Kidney tubule cell (primary cell): ENCODE measurements at places on chromosomes 12 and 14.

GRCh38 chr12:122891661-122892525 is 4.0 kb downstream of the VPS37B start:
- peak; percentile 42 for DNase-seq

GRCh38 chr12:95653771-95654546 is 102.7 kb upstream of the USP44 start:
- peak; percentile 68 for DNase-seq

- DNase-seq: no peak
Measured at GRCh38 chr14:102277874-102278630, 26.9 kb downstream of the MOK start.

- no peak for DNase-seq
Measured at GRCh38 chr12:63155375-63155774, 4.4 kb upstream of the AVPR1A start.

GRCh38 chr12:38689195-38689594 is 216.2 kb downstream of the CPNE8 start:
- no peak for DNase-seq

DNA sequence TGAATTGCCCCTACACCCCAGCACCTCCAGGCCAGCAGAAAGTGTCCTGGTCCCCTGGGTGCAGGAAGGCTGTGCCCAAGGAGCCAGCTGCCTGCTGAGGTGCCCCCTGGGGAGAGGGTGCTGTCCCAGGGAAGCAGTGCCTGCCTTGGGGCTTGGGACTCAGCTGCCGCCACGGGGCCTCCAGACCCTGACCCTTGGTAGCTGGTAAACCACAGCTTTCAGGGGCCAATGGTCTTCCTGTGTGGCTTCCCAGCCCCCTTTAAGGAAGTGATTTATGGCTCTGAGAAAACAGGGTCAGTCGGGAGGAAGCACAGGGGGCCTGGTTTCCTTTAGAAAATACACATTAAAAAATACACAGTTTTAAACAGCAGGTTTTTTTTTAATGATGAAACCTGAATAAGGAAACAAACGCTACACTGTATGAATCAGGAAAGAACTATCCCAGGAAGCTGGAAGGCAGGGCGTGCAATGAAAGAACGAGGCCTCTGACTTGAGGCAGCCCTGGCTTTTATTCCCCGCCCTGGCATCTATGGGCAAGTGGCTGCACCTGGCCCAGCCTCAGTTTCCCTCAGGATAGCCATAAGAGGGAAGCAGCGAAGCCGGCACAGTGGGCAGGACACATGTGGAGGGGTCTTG is 40.6 kb upstream of the EML1 start:
- peak; percentile 80 for DNase-seq

GRCh38 chr14:68728342-68729106 is 64.3 kb downstream of the ZFP36L1 start:
- DNase-seq: no peak

GRCh38 chr14:73752297-73752992 is 38.3 kb upstream of the PNMA1 start:
- peak; percentile 47 for DNase-seq

DNA sequence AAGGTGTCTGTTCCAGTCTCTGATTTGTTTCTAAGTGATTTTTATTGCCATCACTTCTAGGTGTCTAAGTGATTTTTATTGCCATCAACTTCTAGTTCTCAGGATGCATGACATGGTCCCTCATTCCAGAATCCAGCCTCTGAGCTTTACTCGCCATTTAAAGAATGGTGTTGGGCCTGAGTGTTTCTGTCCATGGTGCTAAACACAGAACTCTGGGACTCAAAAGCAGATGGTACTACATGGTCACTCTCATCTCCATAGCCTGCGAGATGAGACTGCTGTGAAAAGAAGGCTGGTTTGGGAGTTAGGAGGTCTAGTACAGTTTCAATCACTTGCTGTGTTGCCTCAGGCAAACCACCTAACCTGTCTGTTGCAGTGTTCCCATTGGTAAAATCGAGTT is 276.6 kb downstream of the NRXN3 start:
- DNase-seq: peak; percentile 16

- no peak for DNase-seq
Measured at GRCh38 chr12:108214486-108214885, 85.4 kb downstream of the WSCD2 start.

- DNase-seq: no peak
Measured at GRCh38 chr12:40439771-40440492, 215.1 kb downstream of the LRRK2 start.

- DNase-seq: peak; percentile 59
Measured at GRCh38 chr14:94320243-94320642, 2.9 kb downstream of the SERPINA6 start.

GRCh38 chr12:92221656-92222315 is 76.1 kb upstream of the BTG1 start:
- DNase-seq: no peak
